Muscle of leg (tissue), 16 donors: ENCODE measurements at places on chromosomes 2 and 18. TPM values are rescaled to one million over a fixed set of nuclear protein-coding genes. Genes with fewer than 3 reads are reported as not detected.

DNA sequence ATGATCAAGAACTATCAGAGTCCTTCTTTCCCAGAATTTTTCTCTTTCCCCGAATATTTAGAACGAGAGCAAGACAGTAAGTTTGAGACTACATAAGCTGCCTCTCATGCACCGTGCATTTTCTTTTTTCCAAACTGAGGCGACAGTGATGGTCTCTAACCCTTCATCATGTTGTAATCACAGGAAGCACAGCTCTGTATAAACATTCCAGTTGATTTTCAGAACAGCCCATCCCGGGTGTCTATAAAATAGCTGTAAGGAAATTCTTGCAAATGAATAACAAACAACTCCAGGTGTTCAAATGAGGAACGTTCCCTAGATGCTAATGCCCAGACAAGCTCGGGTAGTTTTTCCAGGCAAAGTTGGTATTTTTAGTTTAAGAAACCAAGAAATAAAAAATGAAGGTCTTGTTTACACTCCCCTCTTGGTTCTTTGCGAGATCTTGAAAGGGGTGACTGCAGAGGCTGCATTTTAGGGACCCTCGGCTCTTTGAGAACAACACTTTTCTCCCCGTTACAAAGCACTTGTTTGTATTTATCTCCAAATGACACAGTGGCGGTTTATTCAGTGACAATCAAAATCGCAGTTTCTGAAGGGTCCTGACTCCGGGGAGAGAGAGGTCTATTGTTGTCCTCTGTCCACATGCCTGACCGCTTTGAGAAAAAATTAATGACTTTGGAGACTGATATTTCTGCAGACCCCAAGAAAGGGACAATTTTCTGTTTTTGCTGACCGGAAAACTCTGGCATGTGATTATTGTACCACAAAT lies 101.1 kb upstream of the NCK2 start:
- DNase-seq, result no peak

DNA sequence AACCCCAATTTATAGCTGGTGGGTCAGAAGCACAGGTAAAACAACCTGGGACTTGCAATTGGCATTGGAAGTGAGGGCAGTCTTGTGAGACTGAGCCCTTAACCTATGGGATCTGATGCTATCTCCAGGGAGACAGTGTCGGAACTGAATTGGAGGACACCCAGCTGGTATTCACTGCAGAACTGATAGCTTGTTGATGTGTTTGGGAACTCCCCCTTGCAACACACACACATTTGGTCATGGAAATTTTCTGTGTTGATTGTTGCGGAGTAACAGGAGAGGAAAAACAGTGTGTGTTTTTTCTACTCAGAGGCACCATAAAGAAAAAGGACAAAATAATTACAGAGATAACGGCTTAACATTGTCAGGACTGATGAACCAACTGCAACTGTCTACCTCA lies 16.1 kb downstream of the TPGS2 start:
- no peak for DNase-seq

- no peak for DNase-seq
These were observed 702.6 kb upstream of the LRRTM1 start for GRCh38 chr2:81007104-81007503.

Gene GPR45
- polyA plus RNA-seq, result not detected

Gene SEC11C
- 9.3 TPM for polyA plus RNA-seq

- DNase-seq, result no peak
These were observed 450.2 kb downstream of the ERBB4 start for GRCh38 chr2:212088353-212088752.

DNA sequence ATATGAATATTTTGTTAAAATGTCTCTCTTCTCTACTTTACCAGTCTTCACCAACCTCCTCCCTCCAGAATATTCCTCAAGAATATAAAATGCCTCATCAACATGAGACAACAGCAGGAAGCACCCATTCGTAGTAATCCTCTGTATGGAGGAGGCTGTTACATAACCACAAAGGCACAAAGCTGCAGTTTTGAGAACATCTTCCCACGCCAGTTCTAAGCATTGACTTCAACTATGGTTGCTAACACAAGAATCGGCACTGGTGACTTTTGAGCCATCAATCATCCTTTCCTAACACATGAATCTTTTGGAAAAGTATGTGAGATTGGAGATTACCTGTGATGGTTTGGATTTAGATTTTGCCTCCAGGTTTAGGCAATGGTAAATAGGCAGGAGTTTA lies 54.9 kb upstream of the CYP1B1 start:
- no peak for DNase-seq

Gene OTOS
- polyA plus RNA-seq, result not detected
